ENCODE measurements at places on chromosomes 13 and 19.

DNA sequence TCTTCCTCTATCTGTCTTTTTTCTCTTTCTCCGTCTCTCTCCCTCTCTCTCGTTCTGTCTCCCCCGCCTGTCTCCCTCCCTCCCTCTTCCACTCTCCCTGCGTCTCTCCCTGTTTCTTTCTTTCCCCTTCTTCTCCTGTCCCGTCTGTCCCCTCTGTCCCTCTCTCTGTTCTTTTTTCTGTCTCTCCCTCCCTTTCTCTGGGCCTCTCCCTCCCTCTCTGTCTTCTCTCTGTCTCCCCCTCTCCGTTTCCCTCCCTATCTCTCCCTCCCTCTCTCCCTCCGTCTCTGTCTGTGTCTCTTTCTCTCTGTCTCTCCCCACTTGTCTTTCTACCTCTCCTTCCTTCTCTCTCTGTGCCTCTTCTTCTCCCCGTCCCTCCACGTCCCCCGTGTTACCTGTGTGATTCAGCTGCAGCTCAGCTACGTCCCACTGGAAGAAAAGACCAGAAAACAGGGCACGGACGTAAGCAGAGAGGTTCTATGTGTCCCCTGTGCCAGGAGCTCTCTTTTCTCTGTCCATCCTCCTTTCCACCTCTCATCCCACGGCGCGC lies 1.2 kb downstream of the CD70 start:
- no peak for DNase-seq

- no peak for DNase-seq
Measured at GRCh38 chr13:26185720-26186117, 36.4 kb downstream of the RNF6 start.

- no peak for DNase-seq
Measured at GRCh38 chr13:41675306-41675705, 218.0 kb downstream of the RGCC start.

DNA sequence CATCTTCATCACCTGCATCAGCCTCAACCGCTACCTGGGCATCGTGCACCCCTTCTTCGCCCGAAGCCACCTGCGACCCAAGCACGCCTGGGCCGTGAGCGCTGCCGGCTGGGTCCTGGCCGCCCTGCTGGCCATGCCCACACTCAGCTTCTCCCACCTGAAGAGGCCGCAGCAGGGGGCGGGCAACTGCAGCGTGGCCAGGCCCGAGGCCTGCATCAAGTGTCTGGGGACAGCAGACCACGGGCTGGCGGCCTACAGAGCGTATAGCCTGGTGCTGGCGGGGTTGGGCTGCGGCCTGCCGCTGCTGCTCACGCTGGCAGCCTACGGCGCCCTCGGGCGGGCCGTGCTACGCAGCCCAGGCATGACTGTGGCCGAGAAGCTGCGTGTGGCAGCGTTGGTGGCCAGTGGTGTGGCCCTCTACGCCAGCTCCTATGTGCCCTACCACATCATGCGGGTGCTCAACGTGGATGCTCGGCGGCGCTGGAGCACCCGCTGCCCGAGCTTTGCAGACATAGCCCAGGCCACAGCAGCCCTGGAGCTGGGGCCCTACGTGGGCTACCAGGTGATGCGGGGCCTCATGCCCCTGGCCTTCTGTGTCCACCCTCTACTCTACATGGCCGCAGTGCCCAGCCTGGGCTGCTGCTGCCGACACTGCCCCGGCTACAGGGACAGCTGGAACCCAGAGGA lies 2.6 kb downstream of the P2RY11 start:
- no peak for DNase-seq

GRCh38 chr19:17949956-17950309 lies 17.0 kb upstream of the KCNN1 start:
- no peak for DNase-seq

- no peak for DNase-seq
Measured at GRCh38 chr13:113053801-113054604, 51.6 kb upstream of the F7 start.

DNA sequence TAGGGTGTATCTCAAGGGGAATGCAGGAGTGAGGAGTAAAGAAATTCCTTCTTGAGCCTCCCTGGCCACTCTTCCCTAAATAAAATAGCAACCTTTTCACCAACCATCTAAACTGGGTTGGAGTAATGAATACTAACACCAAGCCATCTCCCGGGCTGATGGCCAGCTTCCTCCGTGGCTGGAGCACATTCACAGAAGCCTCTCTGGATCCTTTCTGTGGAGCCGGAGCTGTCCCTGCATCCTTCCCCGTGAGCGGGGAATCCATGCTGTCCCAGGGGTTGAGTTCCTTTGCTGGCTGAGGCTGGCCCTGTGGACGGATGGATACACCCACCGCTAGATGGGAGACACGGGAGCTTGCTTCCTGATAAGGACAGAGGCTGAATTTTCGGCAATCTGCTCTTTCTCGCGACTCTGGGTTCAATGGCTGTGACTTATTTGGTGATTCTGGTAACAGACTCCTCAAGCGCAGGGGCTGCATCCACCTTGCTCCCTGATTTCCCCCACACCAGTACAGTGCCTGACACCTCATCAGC lies 370.3 kb downstream of the ZNF536 start:
- DNase-seq = no peak

- no peak for DNase-seq
Measured at GRCh38 chr19:41945135-41945766, 13.9 kb downstream of the RABAC1 start.

DNA sequence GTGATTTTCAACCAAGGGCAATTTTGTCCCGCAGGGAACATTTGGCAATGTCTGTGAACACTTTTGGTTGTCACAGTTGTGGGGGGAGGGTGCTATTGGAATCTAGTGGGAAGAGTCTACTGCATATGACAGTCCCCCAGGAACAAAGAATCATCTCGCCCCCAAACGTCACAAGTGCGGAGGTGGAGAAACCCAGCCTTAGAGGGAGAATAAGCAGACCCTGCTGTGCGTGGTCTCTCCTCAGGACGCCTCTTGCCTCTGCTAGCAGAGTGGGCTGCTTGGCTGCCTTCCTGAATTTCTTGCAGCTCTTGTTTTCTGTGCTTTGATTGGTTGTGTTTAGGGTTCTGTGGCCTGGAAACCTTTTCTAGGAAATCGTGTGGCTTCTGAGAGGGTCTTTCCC lies 42.5 kb downstream of the NFIX start:
- DNase-seq = no peak

DNA sequence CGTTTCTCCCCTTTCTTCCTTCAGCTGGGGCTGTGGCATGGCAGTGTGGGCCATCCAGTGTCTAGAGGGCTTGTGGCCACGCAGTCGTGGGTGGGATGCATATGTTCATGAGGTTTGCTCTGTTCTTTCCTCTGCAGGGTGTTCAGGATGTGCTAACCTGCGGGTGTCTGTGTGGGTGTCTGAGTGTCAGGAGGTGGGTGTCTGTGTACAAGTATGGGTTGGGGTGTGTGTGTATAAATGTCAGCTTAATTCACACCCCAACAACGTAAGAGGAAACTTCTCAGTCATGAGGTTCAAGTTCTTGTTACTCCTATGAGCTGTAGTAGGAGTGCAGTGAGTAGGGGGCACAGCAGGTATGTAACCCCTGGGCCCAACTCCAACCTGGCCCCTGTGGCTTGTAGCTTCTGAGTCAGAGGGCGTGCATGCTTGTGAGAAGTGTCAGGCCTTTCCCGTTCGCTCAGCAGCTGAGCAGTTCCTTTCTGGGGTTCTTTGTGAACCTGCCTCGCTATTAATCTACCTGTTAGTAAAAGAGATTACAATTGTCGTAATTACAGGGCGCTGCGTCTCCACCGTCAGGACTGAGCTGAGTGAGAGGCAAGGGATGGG lies 49.1 kb downstream of the NFIX start:
- DNase-seq = no peak

DNA sequence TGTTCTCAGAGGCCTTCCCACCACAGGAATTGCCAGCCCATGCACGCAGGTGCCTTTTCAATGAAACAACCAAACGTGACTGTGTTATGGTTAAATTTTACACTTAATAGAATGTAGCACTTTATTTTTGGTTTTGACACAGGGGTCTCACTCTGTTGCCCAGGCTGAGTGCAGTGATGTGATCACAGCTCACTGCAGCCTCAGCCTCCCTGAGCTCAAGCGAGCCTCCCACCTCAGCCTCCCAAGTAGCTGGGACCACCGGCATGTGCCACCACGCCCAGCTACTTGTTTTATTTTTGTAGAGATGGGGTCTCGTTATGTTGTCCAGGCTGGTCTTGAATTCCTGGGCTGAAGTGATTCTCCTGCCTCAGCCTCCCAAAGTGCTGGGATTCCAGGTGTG lies 7.2 kb downstream of the ATP8B3 start:
- no peak for DNase-seq

DNA sequence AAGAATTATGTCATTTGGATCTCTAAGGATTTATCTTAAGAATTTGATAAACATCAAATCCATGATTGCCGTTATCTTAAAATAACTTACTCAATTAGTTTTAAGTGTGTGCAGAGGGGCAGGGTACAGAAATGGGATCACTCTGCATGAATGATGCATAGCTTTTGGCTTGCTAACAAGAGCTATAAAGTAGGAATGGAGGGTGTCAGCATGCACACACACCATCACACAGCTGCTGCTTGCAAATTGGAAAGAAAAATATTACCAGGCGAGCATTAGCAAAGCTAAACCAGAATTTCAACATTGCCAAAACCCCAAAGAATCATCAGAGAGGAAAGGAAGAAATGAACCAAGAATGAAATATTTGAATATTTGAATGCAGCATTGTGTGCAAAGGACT lies 580.6 kb downstream of the LMO7 start:
- no peak for DNase-seq

DNA sequence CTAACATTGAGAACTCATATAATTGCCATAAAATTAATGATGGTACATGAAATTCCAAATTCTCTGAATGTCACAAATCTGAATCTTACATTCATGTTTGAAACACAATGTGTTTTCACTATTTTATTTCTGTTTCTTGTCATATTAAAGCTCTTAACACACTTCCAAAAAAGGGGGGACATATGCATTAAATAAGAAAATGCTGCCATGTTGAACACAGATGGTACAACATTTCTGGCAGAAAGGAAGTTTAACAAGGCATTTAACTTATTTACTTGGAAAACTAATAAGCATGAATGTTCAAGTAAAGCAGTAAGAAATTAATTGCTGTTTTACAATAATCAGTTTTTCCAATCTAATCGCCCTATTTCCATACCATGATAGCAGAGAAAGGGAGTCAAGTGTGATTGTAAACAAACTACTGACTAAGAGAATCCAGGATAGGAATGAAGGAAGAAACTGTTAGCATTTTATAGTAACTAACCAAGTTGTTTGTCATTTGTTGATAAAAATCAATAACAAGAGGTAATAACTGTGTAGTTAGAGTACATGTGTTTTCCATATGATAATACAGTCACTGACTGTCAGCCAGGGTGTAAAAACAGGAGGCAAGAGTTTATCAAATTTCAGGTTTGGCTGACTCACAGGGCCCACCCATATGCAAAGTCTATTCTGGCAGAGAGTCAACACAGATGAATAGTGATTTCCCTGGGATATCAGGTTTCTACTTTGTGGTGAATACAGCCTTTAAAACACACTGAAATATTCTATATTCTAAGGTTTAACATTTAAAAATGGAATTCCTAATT lies 5.7 kb upstream of the FOXO1 start:
- no peak for DNase-seq

DNA sequence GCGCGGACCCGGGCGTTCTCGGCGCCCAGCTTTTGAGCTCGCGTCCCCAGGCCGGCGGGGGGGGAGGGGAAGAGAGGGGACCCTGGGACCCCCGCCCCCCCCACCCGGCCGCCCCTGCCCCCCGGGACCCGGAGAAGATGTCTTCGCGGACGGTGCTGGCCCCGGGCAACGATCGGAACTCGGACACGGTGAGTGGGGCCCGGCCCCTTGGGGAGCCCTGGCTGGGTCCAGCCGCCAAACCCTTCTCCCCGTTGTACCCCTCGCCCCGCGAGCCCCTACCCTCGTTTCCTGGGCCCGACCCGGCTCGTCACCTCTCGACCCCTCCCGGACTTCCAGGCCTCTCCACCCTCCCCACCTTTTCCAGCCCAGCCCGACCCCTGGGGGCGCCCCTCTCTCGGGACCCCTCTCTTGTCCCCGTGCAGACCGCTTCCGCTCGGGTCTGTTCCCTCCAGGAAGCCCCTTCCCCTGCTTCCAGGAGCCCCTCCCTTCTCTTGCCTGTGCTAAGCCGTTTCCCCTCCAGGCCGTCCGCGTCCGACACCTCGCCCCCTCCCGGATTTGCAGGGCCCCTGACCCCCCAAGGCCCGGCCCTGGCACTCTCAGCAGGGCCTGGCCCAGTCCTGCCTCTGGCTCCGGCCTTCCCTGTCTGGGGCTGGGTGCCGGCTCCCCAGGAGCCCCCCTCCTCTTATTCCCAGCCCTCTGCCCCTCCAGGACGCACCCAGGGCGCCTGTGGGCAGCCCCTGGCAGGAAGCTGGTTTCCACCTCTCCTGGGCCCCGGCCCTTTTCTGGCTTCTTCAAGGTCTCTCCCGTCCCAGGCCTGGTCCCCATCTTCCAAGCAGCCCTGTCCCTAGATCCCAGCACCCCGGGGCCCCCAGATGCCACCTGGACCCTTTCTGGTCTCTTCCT lies 632 bp downstream of the MARK4 start:
- DNase-seq = no peak

DNA sequence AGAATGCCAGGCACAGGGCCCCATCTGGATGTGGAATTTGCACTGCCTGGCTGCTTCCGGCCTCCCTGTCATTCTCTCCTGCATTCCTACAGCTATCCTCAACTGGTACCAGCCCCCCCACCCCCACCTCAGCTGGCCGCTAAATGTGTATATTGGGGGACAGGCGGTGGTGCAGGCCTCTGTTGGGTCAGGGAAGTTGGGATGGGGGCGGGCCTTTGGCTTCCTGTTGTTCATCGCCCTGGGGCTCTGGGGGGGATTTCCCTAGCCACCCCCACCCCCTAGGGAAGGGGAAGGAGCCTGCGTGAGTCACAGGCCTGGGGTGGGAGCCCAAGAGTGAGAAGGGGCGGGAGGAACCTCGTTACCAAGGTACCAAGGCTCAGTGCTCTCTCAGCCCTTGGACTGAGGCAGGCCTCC lies 10.6 kb downstream of the POU2F2 start:
- DNase-seq = no peak

DNA sequence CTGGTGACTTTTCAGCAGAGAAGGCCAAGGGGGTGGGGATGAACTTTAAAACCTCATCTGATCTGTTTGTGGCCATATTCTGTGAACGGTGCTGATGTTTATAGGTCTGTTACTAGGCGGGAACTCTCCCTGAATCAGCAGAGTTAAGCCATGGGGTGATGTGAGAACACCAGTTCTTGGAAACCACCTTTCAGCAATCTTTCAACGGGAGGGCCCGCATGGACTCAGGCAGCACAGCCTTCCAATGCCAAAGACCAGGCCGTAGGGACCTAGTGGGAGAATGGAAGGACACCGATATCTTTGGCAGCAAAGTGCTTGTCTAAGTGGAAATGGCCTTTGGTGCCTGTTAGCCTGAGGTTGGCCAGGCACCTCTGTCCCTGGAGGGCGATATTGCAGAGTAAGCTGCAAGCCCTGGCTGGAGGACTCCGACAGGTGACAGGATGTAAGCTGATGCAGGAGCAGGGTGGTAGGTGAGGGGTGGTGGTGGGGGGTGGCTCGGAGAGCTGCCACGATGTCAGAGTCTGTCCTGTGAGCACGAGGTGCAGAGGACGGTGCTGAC lies 57.0 kb downstream of the ERCC5 start:
- no peak for DNase-seq

- DNase-seq = no peak
Measured at GRCh38 chr19:367561-367960, 23.0 kb upstream of the MIER2 start.

- DNase-seq = no peak
Measured at GRCh38 chr13:77048681-77049080, 21.7 kb upstream of the FBXL3 start.

- DNase-seq = no peak
Measured at GRCh38 chr13:74129500-74130191, 4.6 kb downstream of the KLF12 start.

Data from NT2/D1 (cell line).